ENCODE measurements at places on chromosomes 7 and 10.

DNA sequence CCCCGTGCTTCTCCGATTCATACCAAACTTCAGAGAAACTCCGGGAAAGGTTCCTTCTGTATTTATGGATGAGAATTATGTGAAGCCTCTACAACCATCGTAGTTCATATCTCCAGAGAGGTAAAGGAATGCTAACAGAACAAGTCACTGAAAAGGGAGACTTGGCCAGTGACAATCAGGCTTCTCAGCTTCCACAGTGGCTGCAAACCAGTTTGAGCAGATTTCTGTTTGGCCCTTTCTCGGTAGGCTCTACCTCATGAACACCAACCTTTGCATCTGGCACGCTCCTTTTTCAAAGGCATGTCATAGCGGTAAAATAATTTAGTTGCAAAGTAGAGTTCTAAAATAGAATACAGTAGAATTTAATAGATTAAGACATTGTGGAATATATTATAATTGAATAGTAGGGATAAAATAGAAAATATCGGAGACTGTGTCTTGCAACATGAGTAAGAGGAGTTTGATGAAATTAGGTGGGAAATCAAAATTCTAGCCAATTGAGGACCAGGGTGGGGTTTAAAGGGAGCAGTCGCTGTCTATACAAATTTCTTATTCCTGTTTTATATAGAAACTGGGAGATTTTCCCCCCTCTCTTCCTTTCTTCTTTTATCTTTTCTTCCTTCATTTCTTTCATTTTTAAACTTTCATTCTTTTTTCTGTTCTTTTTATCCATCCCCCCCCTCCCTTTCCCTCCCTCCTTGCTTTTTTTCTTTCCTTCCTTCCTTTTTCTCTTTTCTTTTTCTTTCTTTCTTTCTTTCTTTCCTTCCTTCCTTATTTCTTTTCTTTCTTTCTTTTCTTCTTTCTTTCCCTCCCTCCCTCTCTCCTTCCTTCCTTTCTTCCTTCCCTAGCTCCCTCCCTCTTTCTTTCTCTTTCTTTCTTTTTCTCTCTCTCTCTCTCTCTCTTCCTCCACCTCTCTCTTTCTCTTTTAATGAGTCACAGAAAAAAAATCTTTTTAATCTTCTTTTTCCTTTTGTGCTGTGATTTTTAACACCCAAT is 161.5 kb upstream of the KLF6 start:
- DNase-seq = no peak

GRCh38 chr7:101248276-101248675 is 3.4 kb upstream of the FIS1 start:
- DNase-seq = no peak

- DNase-seq = no peak
These were observed 86.8 kb upstream of the KMT2C start for GRCh38 chr7:152522571-152523067.

- DNase-seq = no peak
These were observed 56.9 kb upstream of the TNS3 start for GRCh38 chr7:47638679-47639315.

DNA sequence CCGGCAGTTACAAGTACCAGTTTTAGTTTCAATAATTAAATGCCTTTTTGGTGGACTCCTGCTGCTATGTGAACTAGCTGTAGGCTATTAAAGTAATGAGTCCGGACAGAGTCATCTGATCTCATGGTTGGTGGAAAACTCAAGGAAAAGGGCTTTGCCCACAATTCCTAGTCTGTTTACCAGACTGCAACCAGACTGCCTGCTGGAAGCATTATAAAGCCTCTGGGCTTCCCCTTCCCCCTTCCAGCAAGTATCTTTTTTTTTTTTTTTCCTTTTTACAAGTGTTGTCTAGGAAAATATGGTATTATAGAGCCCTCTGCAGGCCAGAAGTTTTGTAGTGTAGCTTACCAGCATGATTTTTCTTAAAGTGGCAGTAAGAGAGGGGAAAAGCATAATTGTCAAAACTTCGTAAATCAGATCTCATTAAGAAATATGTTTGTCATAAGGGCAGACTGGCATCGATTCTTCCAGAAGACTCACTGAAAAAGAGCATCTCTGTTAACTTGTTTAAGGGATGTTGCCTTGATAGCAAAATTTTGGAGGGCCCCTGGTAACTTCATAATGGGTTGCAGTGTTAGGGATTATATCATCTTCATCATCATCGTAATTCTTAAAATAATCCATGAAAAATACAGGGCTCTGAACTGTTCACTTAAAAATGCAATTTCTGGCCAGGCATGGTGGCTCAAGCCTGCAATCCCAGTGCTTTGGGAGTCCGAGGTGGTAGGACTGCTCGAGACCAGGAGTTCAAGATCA is 181.3 kb downstream of the TAX1BP1 start:
- DNase-seq = no peak

DNA sequence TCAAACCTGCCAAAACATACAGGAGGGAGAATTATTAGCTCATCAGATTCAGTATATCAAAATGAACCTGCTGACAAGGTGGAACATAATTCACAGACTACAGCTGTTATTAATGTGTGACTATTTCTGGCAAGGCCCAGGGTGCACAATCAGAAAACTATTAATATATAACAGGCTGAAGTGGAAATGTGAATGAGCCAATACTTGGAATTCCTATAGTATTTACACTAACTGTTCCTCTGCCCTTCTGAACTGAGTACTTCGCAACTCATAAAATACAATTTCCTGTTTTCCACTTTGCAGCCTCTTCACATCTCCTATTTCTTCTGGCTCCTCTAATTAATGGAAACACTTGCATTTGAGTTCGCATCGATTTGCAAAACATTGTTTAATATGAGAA is 330.8 kb downstream of the DPP6 start:
- no peak for DNase-seq

DNA sequence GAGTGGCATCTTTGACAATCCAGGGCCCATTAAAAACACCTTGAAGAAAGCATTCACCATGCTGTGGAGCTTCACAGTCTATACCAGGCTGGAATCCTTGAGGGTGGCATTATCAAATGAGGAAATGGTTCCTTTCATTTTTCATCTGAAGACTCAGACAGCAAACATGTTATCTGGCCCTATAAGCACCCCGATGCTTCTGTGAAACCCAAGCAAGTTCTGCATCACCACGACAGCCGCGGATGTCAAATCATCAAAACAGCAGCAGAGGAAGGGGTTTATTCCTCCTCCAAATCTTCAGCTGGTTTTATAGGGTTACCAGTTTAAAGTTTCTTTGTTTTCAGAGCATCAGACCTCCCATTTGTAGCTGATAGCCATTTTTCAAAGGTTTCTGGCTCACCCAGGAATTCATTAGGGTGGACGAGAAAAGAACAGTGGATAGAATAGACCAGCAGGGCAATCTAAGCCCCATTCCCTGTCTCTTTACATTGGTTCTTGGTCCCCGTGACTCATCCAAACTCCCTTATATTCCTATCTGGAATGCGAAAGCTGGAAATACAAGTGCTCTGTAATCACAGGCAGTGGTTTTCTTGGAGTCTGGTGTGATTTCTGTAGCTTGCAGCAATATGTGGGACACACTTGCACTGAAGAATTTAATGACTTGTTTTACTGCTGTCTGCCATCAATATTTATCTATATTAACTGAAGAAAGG is 217.9 kb downstream of the SKAP2 start:
- no peak for DNase-seq

- DNase-seq = no peak
These were observed 79.8 kb upstream of the PHYHIPL start for GRCh38 chr10:59096631-59097030.

DNA sequence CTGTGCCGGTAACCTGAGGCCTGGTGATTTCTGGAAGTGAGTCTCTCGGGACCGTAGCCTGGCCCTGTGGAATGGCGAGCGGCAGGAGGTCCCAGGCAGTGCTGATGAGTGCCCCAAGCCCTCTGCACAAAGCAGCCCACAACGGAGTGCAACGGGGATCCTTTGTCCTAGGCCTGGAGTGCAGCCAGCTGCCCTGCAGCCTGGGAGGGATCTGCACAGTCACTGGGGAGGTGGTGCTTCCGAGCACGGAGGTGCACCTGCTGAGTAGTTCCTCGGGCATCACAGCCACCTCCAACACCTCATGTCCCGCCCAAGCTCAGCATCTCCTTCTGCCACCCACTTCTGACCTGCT is 162.8 kb upstream of the ZMIZ1 start:
- no peak for DNase-seq

DNA sequence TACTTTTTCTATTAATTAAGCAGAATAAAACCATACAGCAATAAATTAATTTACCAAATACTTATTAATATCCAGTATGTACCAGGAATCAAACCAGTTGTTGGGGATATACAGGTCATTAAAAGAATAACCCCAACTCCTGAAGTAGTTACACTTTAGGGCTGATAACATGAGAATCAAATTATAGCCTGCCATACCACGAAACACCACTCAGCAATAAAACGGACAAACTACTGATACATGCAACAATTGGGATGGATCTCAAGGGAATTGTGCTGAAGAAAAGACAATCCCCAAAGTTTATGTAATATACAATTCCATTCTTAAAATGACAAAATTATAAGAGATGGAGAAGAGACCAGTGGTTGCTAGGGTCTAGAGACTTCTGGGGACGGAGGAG is 22.7 kb downstream of the MCMBP start:
- DNase-seq = no peak

DNA sequence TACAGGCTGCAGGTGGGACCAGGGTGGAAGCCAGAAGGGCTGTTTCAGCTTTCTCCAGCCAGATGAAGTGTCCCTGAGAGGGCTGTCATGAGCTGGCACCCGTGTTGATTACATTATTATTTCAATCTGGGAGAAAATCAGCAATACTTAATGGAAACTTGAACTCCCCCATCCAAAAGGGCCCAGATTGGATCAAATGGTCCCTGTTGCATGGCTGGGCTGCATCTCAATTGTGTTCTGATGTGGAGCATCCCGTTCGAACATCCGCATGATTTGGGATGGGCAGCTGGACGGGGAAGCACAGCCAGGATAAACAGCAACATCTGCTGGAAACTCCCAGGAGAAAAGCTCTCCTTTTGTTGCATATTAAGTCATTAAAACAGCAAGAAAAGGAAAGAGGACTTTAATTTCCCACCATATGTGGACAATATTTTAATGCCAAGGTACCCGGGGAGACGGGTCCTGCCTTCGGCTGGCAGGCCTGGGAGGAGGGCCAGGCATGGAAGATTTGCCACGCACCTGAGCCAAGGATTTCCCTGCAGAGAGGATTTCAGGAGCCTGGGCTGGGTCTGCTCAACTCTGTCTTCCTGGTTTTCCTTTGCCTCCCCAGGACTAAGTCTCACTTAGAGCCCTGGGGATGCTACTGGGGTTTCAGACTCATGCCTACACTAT is 52.4 kb downstream of the NPTX2 start:
- DNase-seq = no peak

- DNase-seq = no peak
These were observed 49.0 kb downstream of the PIK3AP1 start for GRCh38 chr10:96671211-96671890.

GRCh38 chr7:37265006-37265405 is 183.7 kb downstream of the ELMO1 start:
- no peak for DNase-seq

- DNase-seq = no peak
These were observed 74.3 kb downstream of the PTN start for GRCh38 chr7:137269240-137269639.

- no peak for DNase-seq
These were observed 350.8 kb downstream of the KCNMA1 start for GRCh38 chr10:77286531-77287508.

- DNase-seq = no peak
These were observed 77.6 kb upstream of the PRLHR start for GRCh38 chr10:118672766-118673715.

GRCh38 chr10:1408651-1409367 is 328.5 kb downstream of the ADARB2 start:
- no peak for DNase-seq
